ENCODE measurements at places on chromosomes 6 and 20.

- no peak for DNase-seq
Observed at GRCh38 chr6:5514353-5514752, 253.0 kb downstream of the FARS2 start.

DNA sequence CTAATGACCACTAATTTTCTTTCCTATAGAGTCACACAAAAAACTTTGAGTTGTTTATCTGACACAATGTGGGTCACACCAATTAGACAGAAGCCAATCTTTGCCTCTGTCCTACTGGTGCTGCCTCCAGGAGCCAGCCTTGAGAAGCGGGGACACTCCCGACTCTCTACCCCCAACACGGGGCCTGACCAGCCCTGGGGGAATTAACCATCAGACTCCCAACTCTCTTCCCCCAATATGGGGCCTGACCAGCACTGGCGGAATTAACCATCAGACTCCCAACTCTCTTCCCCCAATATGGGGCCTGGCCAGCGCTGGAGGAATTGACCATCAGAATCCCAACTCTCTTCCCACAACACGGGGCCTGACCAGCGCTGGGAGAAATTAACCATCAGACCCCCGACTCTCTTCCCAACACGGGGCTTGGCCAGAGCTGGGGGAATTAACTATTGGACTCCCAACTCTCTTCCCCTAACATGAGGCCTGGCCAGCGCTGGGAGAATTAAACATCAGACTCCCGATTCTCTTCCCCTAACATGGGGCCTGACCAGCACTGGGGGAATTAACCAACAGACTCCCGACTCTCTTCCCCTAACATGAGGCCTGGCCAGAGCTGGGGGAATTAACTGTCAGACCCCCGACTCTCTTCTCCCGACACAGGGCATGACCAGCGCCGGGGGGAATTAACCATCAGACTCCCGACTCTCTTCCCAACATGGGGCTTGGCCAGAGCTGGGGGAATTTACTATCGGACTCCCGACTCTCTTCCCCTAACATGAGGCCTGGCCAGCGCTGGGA is 12.5 kb downstream of the CST7 start:
- no peak for DNase-seq

DNA sequence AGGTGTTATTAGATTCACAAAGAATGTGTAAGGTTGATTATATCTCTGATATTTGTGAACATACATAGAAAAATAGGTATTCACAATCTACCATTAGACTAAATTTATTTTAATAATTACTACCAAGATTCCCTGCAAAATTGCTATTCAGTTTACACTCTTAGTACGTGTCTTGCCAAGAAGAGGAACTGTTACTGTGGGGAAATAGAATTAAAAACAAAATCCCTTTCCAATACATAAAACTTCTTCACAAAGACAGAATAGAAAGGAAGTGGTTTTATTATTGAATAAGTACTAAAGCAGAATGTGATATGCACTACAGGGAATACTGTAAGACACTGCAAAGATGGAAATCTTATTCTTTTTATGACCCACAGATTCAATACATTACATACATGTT is 17.0 kb downstream of the RAB32 start:
- no peak for DNase-seq

DNA sequence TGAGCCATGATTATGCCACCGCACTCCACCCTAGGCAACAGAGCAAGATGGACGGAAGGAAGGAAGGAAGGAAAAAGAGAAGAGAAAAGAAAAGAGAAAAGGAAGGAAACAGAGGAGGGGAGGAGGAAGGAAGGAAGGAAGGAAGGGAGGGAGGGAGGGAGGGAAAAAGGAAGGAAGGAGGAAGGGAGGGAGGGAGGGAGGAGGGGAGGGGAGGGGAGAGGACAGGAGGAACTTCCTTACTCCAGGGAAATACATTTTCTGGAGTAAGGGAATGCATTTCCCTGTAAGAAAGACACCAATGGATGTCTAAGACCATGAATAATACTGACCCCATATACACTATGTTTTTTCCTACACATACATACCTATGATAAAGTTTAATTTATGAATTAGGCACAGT is 93.2 kb upstream of the NFATC2 start:
- DNase-seq: no peak

- DNase-seq: no peak
Observed at GRCh38 chr20:10621149-10621548, 52.6 kb downstream of the JAG1 start.

GRCh38 chr6:14555804-14556203 is 438.2 kb downstream of the CD83 start:
- no peak for DNase-seq

DNA sequence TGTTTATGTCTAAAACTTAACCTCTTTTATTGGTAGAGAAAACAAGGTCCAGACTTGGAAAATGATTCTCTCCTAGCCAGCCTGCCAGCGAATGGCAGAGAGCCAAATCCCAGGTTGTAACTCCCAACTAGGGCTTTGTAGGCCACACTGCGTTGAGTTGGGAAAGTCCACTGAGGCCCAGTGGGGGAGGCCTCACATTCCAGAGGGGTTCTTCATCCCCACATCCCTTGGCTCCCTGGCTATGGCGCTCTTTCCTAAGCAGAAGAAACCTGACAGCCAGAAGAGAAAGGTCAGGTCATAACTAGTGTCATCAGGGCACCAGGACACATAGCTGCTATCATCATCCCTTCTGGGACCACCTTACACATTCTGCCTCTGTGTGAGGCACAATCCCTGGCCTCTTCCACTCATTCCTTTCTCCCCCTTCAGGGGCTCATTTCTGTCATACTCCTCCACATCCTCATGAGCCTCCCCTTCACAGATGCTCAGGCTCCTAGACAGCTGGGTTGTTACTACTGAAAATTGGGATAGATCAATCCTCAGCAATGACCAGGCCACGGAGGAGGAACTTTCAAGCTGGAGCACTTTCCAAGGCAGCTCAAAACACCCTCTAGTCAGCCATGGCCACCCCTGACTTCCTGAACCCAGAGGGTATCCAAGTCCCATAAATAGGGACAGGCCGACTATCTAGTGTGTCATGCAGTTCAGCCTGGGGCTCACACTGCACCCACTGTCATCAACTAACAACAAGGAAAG is 48.6 kb downstream of the TCP11 start:
- DNase-seq: peak; percentile 96

DNA sequence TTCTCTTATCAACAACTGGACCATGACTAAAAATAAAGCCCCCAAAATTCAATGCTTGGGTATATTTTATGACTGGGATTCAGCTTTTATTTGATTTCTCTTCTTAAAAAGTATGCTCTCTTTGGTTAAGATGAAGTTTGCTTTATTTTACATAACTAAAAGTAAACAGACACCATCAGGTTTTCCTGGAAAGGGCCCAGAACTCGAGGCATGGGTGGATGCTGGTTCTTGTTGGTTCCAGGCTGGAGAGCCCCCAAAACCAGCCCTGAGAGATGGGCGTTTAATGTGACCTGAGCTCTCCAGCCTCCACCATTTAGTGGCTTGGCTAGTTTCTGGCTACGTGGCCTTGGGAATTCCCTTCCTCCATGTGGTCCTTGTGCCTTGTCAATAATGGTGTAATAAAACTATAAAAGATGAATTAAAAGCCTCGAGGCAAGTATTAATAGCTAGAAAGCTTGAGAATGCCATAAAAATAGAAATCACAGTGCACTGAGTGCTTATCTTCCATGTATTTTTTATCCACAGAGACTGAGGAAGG is 34.1 kb downstream of the BANF2 start:
- DNase-seq: no peak

- peak; percentile 25 for DNase-seq
Observed at GRCh38 chr6:1797801-1798200, 188.1 kb downstream of the FOXC1 start.

DNA sequence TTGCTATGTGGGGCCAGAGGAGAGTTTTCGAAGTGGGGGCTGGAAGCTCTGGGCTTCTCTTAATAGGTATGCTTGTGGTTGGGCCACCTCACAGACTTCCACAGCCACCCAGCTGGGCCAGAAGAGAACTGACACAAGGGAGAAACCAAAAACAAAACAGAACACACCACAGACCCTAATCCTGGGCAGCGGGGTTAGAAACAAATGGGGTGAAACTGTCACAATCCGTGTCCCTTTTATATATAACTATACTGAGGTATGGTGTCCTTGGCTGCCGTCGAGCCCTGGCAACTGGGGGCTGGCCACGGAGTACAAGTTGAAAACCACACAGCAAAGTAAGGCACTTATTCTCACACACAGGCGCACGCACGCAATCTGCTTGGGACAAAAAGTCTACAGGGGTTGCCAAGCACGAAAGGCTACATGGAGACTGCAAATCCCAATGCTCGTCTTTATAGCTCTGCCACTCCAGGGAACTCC is 78.3 kb downstream of the TRAM2 start:
- DNase-seq: no peak

DNA sequence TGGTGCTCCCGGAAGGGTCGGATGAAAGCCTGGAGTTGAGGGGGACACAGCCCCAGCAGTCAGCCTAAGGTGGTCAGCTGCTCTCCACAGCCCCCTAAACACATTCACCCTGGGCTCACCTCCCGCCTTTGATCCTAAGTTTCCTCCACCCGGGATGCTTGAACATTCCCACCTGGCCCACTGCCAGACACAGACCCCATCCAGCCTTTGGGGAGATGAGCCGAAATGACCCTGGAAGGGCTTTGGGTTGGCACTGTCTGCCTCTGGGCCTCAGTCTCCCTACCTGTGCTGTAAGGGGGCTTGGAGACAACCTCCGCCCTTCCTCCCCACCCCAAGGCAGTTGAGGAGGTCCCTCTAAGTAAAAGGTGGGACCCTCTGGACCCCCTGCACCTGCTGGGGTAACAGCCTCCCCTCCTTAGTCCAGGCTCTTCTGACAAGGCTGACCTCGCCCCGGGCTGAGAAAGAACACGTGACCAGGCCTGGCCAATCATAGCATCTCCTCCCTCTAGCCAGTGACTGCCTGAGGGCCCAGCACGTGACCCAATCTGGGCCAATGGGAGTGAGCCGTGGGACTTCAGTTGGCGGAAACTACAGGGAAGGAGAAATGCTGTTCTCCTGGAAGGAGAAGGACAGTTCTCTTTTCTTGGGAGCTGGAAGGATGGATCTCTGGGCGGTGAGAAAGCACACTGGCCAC is 16.9 kb upstream of the UBE2V1 start:
- no peak for DNase-seq
